ENCODE measurements at places on chromosomes 2 and 18. TPM values are rescaled to one million over a fixed set of nuclear protein-coding genes. Genes with fewer than 3 reads are reported as not detected.

GRCh38 chr2:66271777-66272176 lies 163.1 kb upstream of the MEIS1 start:
- no peaks in the 10 kb centered on the region for H3K36me3 ChIP-seq
- no peaks in the 10 kb centered on the region for H3K27me3 ChIP-seq
- DNase-seq = no peak
- H3K4me3 ChIP-seq = no peak overlapping the region
- H3K4me1 ChIP-seq = no peaks in the 10 kb centered on the region

DNA sequence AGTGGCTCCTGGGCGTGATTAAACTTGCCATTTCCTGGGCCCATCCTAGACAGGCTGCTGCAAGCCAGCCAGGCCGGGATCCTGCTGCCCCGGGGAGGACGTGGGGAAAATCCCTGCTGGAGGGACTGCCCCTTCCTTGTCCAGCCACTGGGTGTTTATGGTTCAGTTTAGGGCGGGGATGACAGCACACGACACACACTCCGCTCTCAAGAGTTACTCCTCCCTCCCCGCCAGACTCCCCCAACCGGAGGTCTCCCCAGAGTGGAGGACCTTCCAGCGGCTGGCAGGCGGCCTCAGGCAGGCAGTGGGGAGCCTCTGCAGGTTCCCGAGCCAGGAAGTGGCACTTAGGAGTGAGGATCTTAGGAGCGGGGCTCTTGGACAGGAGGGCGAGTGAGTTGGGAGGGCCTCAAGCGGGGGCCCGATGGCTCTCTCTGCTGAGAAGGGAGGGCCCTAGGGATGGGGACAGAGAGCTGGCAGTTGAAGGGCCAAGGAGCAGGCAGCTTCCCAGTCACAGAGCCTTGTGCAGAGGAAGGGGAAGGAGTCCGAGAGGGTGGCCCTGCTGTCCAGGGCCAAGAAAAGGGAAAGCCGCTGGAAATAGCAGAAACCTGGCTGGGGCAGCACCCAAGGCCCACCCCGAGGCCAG lies 5.7 kb upstream of the GPR35 start:
- no peak overlapping the region for H3K4me3 ChIP-seq
- no peaks in the 10 kb centered on the region for H3K36me3 ChIP-seq
- no peak overlapping the region for H3K27ac ChIP-seq
- H3K27me3 ChIP-seq = no peaks in the 10 kb centered on the region
- no peak for DNase-seq
- no peaks in the 10 kb centered on the region for H3K4me1 ChIP-seq

DNA sequence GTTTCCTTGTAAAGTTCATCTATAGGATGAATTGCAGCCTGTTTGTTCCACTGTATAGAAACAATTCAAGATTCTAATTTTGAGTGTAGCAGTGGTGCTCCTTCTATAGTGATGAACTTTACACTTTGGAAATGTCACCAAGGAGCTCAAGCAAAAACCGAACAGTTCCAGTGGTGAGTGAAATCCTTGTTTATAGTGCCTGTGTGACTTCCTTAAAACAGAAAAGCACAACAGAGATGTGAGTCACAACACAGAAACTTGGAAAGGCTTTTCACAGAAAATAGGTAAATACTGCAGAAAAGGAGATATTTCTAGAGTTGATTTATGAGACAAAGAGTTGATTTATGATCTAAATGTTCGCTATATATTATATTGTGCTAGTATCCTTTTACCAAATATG lies 482.0 kb downstream of the PTPRM start:
- H3K27me3 ChIP-seq = no peaks in the 10 kb centered on the region
- DNase-seq = no peak
- no peaks in the 10 kb centered on the region for H3K4me1 ChIP-seq
- H3K36me3 ChIP-seq = no peaks in the 10 kb centered on the region
- no peak overlapping the region for H3K27ac ChIP-seq

DNA sequence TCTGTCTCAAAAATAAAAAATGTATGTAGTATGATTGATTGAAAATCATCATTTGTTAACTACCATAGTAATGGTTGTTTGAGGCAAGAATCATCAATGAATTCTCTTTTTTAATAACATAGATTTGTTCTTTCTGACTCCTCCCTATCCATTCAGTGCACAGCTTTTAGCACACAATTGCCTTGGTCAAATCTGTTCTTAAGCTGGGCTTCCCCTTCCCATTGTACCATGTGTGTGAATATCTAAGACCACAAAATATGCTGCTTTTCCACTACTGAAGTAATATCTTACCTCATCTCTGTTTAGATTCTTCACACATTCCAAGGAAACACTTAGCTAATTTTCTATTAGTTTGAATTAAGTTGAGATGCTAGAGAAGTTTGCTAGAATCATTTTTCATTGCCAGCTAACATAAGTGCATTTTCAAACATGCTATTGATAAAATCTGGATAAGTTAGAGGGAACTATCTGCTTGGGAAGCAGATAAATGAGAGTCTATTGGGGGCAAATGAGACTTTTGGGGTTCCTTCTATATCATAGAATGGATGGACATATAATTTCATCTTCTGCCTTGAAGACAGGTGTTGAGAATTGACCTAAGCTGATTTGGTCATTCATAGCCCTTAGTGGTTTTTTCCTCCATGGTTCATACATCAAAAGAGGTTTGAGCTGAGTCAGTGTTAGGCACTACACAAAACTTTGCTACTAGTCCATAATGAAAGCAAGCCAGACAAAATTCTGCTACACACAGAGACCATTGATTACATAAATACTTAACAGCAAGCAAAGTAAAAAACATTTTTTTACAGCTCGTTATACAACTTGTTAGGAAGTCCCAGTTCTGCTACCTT lies 231.9 kb downstream of the PLCL1 start:
- H3K27me3 ChIP-seq = no peaks in the 10 kb centered on the region
- no peak overlapping the region for H3K27ac ChIP-seq
- no peaks in the 10 kb centered on the region for H3K36me3 ChIP-seq
- no peaks in the 10 kb centered on the region for H3K4me1 ChIP-seq

- no peaks in the 10 kb centered on the region for H3K4me1 ChIP-seq
- H3K4me3 ChIP-seq = no peak overlapping the region
- H3K36me3 ChIP-seq = peaks cover 1% of the 10 kb centered on the region
- no peak overlapping the region for H3K27ac ChIP-seq
- no peak for DNase-seq
- no peaks in the 10 kb centered on the region for H3K27me3 ChIP-seq
Measured at GRCh38 chr2:226839951-226840350, 4.1 kb downstream of the RHBDD1 start.

DNA sequence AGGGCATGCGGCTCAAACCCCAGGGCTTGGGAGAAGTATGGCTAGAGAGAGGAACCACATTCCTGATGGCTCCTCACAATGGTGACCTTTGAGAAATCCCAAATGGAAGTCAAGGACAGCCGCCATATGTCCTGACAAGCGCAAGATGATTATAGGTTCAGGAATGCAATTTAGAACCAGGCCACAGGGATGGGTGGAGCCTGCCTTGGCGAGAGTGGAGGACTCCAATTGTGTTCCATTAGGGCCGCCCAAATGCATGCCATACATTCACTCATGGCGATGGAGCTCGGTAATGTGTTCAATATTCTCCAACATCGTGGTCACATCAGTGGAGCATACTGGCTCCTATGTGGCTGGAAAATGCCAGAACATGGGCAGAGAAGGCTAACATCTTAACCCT lies 662.9 kb upstream of the ID2 start:
- H3K4me1 ChIP-seq = no peaks in the 10 kb centered on the region
- no peak for DNase-seq
- H3K27me3 ChIP-seq = no peaks in the 10 kb centered on the region

GRCh38 chr2:163775304-163775703 lies 39.5 kb upstream of the FIGN start:
- H3K27ac ChIP-seq = no peak overlapping the region
- H3K4me1 ChIP-seq = no peaks in the 10 kb centered on the region
- no peaks in the 10 kb centered on the region for H3K36me3 ChIP-seq
- no peaks in the 10 kb centered on the region for H3K27me3 ChIP-seq

- H3K4me1 ChIP-seq = peaks cover 4% of the 10 kb centered on the region
- DNase-seq = peak; percentile 40
- no peak overlapping the region for H3K27ac ChIP-seq
- no peaks in the 10 kb centered on the region for H3K36me3 ChIP-seq
- no peaks in the 10 kb centered on the region for H3K27me3 ChIP-seq
- no peak overlapping the region for H3K4me3 ChIP-seq
Measured at GRCh38 chr2:17793803-17794354, 22.4 kb upstream of the MSGN1 start.

The ACVR1C gene
- 0.35 TPM for polyA plus RNA-seq

Measured in fibroblast of lung (primary cell).